Astrocyte of the spinal cord (primary cell): ENCODE measurements at places on chromosomes 7 and 10.

DNA sequence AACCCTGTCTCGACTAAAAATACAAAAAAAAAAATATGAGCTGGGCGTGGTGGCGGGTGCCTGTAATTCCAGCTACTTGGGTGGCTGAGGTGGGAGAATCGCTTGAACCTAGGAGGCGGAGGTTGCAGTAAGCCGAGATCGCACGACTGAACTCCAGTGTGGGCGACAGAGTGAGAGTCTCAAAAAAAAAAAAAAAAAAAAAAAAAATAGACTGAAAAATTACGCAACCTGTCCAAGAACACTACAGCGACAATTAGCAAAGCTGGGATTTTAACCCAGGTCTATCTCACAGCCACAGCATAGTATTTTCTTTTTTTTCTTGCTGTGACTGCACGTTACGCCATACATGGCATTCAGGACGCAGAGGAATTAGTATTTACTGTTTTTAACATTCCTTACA, 1.1 kb upstream of the RABGEF1 start:
- no peak for DNase-seq

DNA sequence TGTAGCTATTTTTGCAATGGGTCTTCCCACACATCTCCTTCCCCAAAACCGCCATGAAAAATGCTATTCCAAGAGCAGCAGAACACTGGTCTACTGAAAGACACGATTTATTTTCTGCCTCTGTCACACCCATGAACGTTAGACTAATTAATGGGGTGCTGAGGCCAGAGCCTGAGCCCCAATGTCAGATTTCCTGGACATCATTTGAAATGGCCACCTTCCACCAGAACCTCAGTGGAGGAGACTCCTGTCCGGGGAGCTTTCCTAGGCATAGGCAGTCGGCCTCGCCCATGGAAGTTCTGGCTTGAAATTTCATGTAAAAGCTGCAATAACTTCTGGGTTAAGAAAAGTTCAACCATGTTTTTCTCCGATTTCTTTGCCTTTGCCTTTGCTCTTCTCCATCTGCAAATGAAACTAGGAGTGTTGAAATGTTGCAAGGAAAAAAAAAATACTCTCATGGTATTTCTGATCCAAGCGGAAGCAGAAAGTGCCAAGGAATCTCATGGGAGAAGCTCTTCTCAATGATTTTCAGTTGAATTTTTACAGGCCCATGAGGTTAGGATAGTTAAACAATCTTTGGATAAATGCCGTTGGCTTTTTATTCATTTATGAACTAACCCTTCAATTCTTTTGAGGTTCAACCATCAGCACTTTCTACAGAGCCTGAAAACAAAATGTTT, 570.8 kb upstream of the MGMT start:
- no peak for DNase-seq

GRCh38 chr10:114273910-114274309, 34.9 kb downstream of the VWA2 start:
- DNase-seq: no peak

- no peak for DNase-seq
Observed at GRCh38 chr7:85392326-85392725, 205.5 kb upstream of the SEMA3D start.

DNA sequence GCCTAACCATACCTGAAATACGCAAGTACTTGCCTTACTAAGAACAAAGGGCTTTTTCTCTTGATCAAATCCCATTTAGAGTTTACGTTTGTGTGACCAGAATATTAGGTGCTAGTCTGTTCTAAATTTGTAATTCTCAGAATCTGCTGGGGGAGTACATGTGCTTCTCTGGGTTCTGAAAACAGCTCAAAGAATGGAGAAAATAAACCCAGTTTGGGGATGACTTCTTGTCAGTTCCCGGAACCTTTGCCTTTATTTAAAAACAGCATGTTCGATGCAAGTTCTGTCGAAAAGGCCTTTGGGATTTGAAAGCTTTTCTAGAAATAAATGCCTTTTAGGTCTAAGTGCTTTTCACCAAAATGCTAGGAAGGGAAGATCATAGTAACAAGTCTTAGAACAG, 147.0 kb downstream of the ARID5B start:
- no peak for DNase-seq

GRCh38 chr7:69192134-69192533, 406.1 kb upstream of the AUTS2 start:
- no peak for DNase-seq

GRCh38 chr10:107444443-107444842, 279.9 kb upstream of the SORCS1 start:
- DNase-seq: no peak

DNA sequence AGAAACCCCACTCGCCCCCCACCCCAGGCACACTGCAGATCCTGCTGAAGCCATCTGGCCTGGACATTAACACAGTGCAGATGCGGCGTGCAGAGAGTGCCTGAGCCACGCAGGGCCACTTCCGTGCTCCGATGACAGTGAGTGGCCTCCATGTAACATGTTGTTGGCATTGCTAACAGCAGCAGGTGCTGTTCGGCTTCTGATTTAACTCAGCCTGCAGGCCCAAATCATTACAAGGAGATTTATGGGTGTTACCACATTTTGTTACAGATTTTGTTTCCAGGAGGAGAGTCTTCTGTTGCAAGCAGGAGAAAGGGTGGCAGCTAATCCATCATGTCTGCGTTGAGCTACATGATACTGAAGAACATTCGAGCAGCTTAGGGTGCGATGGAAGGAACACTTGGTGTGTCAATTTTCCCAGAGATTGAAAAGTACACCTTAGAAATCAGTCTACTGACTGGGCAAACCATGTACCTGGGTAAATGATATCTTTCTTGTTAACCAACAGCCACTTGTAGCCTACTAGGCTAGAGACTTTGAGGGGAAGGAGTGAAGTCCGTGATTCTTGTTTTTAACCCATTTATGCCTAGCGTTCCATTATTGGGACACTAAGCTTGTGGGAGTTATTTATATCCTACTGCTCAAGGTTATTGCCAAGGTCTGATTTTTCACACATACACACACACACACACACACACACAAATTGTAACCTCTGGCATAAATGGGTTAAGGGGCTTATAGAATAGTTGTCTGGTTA, 90.0 kb downstream of the JCAD start:
- no peak for DNase-seq

- DNase-seq: no peak
Observed at GRCh38 chr10:96211764-96212163, 59.6 kb downstream of the BLNK start.

GRCh38 chr10:310976-311639, 175.9 kb downstream of the ZMYND11 start:
- DNase-seq: peak; percentile 40

DNA sequence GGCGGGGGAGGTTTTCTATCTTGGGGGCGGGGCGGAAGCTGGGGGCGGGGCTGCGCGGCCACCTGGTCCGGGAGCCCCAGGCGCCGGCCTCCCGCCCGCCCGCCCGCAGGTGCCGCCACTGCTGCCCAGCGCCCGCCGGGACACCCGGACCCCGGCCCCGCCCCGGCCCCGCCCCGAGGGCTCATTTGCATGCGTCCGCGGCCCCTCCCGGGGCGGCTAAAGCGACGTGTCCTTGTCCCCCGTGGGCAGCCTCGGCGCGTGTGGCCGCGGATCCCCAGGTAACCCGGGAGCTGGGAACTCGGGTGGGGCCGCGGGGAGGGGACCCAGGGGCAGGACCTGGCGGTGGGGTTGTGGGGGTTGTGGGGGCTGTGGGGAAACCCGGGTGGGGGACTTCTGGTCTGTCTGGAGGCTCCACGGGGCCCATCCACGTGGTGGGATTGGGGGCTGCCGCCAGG, at the start of gene BHLHA15:
Gene BHLHA15 (plus strand): TSS at position 219 of the 455 bp plus-strand sequence. CDS start 871 bp downstream, outside the sequence.
- DNase-seq: no peak

DNA sequence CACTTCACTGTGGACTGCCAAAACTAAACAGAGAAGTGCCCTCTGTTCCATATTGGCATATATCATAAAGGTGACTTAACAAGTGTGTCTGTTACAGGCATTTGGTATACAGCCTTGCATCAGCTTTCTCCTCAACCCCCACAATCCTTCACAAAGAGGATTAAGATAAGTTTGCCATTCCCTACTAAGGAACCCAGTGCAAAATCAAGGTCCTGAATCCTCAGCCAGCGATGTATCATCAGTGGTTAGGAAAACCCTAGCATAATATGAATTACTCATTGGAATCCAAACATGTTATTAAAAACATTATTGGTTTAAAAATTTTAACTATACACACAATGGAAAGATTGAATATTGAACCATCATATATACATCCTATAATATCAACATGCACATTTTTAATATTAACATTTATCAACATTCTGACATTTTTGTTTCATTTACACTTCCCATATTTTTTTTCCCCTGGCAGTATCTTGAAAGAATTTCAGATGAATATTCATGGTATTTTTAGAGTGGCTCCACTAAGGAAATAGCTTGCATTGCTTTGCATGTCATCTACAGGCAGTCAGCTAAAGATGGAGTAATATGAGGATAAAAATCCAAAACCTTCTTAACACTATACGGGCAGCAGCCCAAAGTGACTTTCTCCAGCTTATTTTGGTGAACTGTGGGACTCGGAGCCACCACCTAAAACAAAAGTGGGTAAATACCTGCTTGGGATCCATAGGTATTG, 215.6 kb upstream of the CHRM2 start:
- DNase-seq: no peak

- no peak for DNase-seq
Observed at GRCh38 chr10:1209355-1209979, 153.3 kb downstream of the WDR37 start.

- DNase-seq: no peak
Observed at GRCh38 chr7:92815412-92815811, 21.0 kb downstream of the CDK6 start.

- no peak for DNase-seq
Observed at GRCh38 chr7:140992422-140992821, 22.3 kb downstream of the MRPS33 start.

- DNase-seq: peak; percentile 91
Observed at GRCh38 chr10:79488336-79488735, 24.0 kb upstream of the EIF5AL1 start.

DNA sequence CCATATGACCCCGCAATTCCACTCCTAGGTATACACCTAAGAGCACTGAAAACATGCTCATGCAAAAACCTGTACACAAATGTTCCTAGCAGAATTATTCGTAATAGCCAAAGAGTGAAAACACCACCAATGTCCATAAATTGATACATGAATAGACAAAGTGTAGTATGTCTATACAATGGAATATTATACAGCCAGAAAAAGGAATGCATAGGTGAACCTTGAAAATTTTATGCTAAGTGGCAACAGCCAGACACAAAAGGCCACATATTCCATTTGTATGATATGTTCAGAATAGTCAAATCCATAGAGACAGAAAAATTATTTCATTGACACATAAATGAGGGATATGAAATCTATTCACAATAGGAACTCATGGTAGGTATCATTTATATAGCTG, 81.0 kb upstream of the NOBOX start:
- no peak for DNase-seq

DNA sequence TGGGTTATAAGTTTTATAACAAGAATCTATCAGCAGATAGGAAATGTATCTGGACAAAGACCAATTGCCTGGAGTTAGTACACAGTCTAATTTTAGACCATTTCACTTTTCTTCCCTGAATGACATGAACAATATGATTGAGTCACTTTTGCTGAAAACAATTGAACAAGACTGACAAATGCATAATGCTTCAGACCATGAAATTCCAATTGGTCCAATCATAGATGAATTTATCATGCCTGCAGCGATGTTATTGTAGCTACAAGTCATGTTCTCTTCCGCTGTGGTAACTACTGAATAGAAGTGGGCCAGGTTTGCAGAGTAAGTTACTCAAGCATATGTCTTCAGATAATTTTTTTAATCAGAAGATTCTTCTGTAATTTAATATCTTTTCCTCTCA, 73.4 kb downstream of the VSTM2A start:
- peak; percentile 11 for DNase-seq

DNA sequence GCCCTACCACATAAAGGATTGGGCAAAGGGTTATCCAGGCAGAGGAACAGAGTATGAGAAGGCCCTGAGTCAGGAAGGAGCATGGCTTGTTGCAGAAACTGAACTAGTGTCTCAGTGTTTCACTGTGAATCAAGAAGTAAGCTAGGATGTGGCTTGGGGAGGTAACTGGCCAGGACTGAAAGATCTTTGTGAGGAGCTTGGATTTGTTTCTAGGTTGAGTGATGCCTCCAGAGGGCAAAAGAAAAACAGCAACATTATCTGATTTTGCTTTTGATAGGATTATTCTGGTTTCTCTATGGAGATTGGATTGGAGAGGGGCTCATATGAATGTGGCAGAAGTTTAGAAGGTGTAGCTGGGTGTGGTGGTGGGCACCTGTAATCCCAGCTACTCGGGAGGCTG, 137.9 kb upstream of the HDAC9 start:
- DNase-seq: no peak

DNA sequence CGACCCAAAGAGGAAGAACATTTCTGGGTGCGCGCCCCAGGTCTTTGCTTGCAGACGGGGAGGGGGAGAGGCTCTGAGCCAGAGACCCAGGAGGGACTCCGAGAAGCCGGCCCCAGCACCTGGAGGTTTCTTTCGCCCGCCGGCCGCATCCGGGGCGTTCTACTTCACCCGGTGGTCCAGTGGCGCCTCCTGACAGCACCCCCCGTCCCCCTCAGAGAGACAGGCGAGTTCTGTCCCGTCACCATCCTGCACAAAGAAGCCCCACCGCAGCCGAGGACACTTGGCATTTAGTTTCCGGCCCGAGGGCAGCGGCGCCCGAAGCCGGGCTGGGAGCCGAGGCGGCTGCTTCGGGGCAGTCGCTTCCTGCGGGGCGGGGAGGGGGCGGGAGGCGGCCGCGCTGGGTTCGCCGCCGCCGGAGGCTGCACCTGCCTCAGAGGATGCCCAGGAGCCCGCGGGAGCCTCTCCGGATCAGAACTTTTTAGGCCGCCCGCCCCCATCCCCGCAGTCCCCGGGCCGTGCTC, at the start of gene TMEM178B:
Gene TMEM178B (plus strand): TSS at position 424 of the 521 bp plus-strand sequence.
- no peak for DNase-seq

DNA sequence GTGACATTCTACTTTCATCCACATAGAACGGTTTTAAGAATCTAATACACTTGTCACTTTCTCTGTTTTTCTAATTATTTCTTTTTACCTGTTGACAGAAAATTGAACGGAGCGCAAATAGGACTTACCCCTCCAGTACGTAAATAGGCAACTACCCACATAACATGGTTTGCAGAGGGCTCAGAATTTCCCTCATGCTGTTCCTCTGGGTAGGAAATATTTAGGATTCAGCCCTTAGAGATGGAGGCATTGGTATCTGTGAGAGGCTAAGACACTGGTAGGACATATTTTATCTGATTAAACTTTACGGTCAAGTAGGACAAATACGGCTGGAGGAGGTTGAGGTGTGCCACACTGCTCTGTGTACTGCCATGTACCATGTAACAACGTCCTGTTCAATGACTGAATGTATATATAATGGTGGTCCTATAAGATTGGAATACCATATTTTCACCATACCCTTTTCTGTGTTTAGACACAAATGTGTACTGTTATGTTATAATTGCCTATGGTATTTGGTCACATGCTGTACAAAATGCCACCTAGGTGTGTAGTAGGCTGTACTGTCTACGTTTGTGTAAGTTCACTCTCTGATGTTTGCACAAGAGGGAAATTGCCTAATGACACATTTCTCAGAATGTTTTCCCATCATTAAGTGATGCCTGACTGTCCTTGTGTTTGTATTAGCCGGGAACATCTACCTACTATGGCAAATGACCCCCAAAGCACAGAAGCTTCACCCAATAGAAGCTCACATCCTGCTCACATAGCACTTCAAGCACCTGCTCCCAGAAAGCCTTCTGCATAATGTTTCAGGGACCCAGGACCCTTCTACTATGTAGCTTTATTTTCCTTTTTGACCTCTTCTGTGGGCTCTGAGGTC, 429.4 kb upstream of the AKR1E2 start:
- DNase-seq: no peak

GRCh38 chr10:4255751-4256150, 470.7 kb upstream of the KLF6 start:
- DNase-seq: no peak
